CD4-positive, alpha-beta T cell treated with Interleukin-17A for 1 hour (primary cell): ENCODE measurements at places on chromosomes 3 and 15.

DNA sequence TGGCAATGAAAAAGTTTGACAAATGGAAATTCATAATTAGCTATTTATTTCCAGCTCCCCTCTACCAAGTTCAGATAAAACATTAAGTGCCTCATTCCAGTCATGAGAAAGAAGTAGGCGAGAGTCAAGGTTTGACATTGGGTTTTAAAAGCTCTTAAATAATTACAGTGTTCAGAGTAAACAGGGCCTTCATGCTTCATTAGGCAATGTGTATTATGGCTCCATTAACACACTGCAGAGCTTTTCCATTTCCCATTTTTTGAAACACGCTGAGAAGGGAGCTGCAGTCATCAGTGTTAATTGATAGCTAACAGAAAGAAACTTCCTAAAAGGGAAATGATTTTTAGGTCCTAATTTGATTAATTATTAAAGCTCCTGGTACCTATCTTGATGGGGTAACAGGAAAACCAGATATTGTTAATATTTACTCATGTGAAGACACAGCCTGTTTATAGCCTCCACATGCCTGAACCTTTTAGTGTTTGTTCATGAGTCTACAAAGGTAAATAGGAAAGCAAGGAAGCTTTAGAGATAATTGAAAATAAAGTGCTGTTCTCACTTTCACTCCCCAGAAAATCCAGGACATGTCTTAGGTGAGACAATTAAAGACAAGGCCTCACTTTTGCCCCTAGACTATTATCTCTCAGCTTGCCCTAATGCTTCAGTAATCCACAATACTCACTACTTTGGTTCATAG lies 28.7 kb downstream of the SST start:
- no peak for DNase-seq

DNA sequence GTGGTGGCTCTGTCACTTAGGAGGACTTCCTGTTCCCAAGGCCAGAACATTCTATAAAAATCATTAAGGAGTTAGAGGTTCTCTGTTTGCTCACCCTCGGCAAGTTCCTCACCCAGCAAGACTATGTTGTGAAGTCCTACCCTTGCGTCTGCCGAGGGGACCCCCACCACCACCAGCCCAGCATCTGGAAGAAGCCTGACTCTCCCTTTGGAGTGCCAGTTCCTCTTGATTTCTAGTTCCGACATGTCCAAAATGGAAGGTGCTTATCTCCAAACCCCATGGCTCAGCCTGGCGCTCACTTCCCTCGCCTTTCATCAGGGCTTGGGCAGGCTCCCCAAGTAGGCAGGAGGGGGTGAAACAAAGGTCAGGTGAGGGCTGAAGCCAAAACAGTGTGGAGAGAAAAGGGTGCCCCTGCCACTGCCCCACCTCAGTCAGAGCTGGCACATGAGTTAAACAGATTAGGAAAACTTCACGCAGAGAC lies 41.0 kb downstream of the BHLHE40 start:
- DNase-seq: no peak

- DNase-seq: no peak
Measured at GRCh38 chr15:72047020-72047419, 70.9 kb downstream of the MYO9A start.

DNA sequence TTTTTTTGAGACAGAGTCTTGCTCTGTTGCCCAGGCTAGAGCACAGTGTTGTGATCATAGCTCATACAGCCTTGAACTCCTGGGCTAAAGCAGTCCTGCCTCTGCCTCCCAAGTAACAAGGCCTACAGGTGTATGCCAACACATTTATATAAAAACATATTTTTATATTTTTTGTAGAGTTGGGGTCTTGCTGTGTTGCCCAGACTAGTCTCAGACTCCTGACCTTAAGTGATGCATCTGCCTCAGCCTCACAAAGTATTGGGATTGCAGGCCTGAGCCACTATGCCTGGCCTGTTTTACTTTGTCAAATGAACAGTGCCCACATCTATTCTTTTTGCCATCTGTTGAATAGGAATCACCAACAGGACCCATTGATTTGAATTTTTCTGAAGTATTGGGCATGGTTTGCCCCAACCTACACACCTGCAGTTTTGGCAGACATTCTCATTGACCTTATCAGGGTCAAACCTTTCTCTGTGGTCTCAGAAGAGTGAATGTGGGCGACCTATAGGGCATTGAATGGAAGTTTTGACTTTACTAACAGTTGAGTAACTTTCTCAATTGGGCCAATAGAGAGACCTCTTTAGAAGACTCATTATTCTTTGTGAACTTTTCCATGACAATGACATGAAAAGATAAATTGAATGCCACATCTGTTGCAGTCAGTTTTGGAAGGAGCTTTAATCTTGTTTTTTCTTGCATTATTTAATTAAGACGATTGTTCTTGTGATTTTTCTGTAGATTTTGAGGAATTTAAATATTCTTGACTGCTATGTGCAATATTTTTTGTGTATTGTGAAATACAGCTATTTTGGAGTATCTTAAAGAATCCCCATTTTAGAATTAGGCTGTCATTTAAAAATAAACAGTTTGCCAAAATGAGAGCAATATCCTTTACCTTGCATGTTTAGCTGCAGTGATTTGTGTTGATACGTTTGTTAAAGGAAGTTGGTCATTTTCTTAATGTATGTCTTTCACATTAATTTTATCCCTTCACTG lies 2.7 kb downstream of the IREB2 start:
- DNase-seq: no peak

DNA sequence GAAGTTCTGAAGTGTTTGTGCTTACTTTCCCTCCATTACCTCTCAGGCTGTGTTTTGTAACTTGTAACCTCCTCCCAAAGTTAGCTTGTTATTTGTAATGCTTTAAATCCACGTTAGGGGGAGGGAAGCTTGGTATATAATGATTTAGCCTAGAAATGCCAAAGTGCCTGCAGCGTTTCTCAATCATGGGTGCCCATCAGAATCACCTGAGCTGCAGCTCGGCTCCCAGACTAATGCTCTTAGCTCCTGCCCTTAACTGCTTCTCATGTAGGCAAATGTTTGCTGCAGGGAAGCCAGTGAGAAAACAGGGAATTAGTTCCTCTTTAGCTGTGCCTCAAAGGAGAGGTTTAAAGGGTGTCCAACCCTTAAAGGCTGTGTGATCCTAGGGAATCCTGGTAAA lies 219.2 kb upstream of the NAALADL2 start:
- DNase-seq: no peak

- DNase-seq: no peak
Measured at GRCh38 chr15:31270767-31271166, 55.9 kb upstream of the KLF13 start.
